ENCODE measurements at places on chromosomes 5 and 9.
A peak's percentile ranks its signal among the peaks of the same experiment; 100 is the strongest.

GRCh38 chr5:177390363-177391300, 6.4 kb downstream of the SLC34A1 start:
- peak; percentile 91 for DNase-seq

- DNase-seq: no peak
Measured at GRCh38 chr9:93652604-93653592, 76.5 kb downstream of the PHF2 start.

DNA sequence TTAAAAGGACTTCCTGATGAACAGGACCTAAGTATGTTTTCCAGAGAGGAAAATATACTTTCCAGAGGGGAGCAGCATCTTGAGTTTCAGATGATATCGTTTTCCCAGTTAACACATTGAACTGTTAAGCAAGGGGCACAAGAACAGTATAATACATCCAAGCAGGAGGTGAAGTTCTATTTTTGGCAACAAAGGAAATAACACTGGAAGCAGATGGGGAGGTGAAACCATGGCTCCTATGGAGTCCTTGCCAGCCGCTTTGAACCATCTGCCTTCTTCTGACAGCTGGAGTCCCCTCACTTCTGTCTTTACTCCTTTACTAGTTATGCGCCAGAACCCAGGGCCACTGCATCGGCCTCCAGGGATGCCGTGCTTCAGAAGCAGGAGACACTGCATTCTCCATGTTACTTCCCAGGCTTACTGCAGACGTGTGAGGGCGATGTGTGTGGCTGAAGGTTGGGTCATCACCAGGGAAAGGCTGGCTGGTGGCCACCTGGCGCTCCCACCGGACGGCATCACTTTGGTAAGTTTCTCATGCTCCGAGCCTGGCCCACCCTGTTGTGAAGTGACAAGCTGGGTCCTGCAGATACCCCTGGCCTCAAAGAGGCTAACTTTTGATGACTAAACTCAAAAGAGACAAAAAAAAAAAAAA, 77.8 kb downstream of the TTLL11 start:
- no peak for DNase-seq

GRCh38 chr5:115579747-115580173, 22.5 kb downstream of the TICAM2 start:
- DNase-seq: no peak

DNA sequence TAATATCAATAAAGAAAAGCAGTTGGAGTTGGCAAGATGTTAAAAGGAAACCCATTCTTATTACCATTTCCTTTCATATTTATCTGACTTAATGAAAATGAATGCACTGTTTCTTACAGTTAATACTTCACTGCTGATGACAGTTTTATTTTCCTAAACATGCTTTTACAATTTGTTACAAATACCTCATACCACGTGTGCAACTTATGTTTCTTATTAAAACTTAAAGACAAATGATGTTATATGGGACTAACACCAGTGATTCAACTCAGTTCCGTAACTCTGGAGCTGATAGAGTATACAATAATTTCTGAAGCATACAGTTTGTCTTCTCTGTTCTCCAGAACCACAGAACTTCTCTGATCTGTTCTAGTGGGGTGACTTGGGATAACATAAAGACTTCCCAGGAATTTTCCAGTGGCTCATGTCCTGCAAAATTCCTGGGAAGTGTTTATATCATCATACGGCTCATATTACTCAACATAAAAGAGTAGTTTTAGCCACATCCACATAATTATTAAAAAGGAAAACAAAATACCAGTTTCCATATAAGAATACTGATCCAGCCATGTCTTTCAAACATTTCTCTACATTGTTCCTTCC, 1259.0 kb upstream of the C9orf72 start:
- DNase-seq: no peak

- DNase-seq: peak; percentile 83
Measured at GRCh38 chr5:136058039-136058971, 29.5 kb downstream of the TGFBI start.

- DNase-seq: no peak
Measured at GRCh38 chr5:121164632-121165031, 687.0 kb upstream of the FTMT start.
